Dermis blood vessel endothelial cell (primary cell): ENCODE measurements at places on chromosomes 1 and 21. TPM values are rescaled to one million over a fixed set of nuclear protein-coding genes. Genes with fewer than 3 reads are reported as not detected.

- peak; percentile 59 for DNase-seq
These were observed at the start of gene ECE1 for GRCh38 chr1:21289700-21290545. ECE1 (minus strand) TSS chr1:21290463; CDS start chr1:21290414, 49 bp downstream.

GRCh38 chr1:23394684-23395083 lies 25.0 kb upstream of the ZNF436 start:
- DNase-seq, result no peak

GRCh38 chr1:227888404-227889046 lies 59.2 kb downstream of the WNT9A start:
- no peak for DNase-seq

Gene SPRR1A
- not detected in 2 replicates for total RNA-seq

DNA sequence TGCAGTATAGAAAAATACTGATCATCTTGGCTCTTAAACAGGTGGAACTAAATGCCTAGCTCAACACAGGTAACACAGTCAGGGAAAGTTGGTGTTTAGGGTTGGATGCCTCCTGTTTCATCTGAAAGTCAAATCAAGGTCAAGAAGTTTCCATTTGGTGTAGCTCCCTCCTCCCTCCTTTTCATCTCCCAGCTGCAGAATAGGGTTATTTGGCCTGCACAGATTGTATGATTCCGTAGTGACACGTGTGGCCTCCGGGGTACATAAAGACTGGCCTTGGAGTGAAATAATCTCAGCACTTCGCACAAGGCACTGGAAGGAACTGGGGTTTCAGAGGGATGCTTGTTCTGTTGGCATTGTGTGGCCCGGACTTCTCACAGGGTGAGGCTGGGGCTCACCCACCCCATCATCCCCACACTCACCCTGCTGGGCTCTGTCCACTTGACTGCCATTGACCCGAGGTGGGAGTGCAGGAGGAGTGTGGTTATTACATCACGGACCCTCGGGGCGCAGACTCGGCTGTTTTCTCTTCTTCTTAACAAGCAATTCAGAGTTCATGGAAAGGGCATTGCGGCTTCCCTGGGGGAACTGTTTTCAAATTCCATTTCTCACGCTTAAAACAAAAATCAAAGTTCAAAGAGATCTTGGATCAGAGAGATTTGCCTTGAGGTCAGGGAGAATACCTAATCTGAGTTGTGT lies 18.4 kb downstream of the IGSF5 start:
- DNase-seq, result no peak

DNA sequence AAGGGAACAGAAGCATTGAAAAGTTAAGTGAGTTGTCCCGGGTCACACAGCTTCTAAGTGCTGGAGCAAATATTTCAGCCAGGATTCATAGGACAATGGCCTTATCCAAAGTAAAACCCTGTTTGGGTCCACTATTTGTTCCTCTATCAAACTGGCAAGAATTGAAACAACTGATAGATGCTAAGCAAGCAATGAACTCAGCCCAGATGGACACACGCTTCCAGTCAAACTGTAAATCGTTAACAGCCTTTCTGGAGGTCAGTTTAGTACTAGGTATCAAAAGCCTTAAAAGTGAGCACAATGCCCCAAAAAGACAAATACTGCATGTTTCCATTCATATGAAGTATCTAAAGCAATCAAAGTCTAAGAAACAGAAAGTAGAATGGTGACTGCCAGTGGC lies 779 bp upstream of the SVBP start:
- no peak for DNase-seq

GRCh38 chr1:119011706-119012105 lies 23.6 kb upstream of the TBX15 start:
- DNase-seq, result no peak

Gene TAF5L
- 28.2 and 33.6 TPM in 2 replicates for total RNA-seq

DNA sequence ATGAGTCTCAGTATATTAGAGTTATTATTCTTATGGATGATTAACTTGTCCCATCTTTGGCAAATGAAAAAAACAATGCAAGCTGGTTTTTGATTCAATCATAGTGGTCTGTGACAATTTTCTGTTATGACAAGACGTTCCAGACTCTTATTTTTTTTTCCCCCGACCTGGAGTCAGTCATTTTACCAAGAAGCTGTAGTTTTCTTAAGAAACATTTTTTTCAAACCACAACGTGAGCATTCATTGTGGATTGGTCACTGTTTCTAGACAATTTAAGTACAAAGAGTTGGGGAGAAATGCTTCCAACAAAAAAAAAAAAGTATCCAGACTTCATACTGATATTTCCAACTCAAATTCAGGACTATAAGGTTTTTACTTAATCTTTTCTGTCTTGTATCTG lies 8.0 kb upstream of the ANGPTL3 start:
- no peak for DNase-seq

Gene TEKT2
- 0.14 and 0.68 TPM in 2 replicates for total RNA-seq

DNA sequence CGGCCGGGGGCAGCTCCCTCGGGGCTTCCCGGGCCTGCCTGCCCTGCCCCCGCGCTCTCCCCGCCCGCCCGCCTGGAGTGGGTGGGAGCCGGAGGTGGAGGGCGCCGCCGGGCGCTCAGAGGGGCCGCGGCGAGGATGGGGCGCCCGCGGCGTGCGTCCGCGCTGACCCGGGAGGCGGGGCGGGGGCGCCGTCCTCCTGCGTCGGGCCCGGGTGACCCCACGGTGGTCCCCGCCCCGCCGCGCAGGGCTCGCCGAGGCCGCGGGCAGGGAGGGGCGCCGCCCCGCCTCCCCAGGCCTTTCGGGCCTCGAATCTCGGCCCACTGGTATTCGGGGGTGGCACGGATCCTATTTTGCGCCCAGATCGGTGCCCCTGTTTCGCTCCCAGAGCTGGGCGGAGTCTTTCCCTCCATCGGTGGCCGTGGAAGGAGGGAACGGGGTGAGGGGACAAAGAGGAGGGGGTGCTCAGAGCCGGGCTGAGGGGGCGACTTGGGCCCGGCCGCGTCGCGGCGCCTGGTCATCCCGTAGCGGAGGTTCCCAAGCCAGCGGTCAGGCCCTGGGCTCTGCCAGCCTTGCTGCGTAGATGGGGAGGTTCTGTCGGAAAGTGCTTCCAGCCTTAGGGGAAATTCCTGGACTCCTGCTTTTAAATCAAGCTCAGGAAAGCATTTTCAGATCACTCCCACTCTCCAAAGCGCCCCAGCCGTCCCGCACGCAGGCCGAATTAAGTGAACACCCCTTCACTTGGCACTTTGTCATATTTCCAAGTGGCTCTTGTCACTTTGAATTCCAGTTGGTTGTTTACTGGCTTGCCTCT lies 545 bp downstream of the PATJ start:
- peak; percentile 54 for DNase-seq

DNA sequence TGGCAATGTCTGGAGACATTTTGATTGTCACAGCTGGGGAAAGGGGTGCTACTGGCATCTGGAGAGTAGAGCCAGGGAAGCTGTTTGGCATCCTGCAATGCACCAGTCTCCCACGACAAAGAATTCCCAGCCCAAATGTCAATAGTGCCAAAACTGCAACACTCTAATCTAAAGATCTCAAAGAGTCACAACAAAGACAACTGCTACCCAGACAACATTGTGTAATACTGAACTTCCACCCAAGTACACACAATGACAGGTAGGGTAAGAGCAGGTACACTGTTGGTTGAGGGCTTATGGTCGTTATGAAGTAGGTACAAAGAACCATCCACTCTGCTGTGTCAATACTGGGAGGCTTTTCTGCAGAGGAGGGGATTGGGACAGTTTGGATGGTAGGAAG lies 8.2 kb upstream of the TMEM51 start:
- no peak for DNase-seq

DNA sequence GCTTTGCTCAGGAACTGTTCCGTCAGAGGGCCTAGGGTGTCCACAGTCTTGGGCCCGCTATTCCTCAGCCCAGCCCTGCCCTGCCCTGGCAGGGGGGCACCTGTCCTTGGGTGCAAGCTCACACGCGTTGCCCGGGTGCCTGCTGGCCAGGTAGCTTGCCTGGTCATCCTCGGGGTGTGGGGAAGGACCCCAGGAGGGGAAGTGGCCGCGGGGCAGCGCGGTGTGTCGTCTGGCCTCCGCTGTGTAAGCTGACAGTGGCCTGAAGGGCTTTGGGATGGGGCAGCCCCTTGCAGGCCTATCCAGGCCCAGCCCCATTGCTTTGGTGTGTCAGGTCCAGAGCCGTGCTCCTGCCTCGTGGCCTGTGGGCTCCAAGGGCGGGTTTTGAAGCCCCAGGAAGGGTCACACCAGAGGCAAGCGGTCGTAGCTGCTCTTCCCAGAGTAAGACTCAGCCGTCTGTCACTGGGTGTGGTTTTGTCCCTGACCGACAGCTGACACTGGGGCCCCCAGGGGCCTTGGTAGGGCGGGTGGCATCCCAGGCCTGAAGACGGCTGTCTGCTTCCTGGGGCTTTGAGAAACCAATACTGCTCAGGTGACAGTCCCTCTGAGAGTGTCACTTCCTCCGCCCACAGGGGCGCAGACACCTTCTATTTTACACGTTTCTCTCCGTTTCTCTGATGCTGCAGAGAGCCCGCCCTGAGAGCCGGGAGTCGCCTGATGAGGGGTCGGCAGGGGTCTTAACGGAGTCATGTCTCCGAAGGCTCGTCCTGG lies 72.1 kb downstream of the SKI start:
- no peak for DNase-seq

DNA sequence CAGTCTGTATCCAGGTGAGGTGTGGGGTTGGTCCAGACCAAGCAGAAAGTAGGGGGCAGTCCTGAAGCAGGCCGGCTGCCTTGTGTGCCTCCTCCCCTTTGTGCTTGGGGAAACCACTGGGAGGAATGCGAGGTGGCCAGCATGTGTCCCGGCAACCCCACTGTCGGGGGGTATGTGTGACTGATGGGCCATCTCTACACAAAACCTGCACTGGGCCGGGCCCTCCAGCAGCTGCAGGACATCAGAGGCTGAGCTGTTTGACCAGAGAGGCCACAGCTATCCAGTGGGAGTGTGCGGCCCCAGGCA lies 33.3 kb downstream of the TMEM51 start:
- DNase-seq, result no peak

DNA sequence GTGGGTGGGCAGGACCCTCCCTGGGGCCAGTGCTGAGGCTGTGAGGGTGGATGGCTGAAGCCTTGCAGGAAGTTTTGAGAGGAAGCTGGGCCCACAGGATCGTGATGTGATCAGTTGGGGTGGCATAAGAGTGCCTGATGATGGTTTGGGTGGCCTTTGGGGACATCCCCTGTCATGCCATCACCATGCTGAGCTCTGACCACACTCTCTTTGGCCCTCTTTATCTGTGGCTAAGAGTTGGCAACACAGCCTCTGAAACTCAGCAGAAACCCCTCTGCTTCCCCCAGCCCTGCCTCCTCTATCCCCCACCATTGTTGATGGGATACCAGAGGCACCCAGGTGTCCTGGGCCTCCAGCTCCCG lies 19.8 kb downstream of the MIIP start:
- DNase-seq, result no peak

DNA sequence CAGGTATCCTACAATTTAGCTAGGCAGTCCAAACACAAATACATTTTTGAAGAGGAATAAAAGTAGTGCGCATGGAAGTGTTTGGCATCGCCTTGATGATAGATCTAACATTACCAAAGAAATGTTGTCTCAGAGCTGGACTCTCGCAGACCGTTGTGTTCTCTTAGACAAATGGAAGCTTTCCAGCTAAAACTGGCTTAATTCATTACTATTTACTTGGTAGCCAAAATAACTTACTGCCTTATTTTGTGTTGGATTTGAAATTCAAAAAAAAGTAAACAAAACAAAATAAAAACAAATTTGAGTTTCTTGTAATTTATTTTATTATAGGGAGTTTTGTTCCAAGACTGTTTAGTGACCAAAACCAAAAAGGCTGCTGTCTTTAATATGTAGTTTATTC lies 51.6 kb downstream of the PDE4B start:
- DNase-seq, result no peak

- DNase-seq, result no peak
These were observed 120.5 kb downstream of the RUNX1 start for GRCh38 chr21:34928637-34929036.

DNA sequence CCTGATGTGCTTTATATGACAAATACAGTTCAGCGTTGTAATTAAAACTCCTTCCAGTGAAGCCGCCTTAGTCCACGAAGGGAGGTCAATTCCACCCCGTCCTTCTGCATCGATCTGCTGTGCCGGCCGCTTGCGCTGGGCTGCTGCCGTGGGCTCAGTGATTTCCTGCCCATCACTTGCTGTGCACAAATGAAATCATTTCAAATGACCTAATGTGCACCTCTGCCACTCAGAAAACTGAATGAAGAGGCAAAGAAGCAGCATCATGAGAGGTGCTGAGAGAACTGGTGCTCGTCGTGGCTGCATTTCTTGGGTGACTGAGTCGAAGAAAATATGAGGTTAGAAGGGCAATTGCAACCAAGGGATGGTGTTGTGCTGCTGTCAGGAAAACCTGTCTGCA lies 144.3 kb upstream of the SYT6 start:
- DNase-seq, result no peak

DNA sequence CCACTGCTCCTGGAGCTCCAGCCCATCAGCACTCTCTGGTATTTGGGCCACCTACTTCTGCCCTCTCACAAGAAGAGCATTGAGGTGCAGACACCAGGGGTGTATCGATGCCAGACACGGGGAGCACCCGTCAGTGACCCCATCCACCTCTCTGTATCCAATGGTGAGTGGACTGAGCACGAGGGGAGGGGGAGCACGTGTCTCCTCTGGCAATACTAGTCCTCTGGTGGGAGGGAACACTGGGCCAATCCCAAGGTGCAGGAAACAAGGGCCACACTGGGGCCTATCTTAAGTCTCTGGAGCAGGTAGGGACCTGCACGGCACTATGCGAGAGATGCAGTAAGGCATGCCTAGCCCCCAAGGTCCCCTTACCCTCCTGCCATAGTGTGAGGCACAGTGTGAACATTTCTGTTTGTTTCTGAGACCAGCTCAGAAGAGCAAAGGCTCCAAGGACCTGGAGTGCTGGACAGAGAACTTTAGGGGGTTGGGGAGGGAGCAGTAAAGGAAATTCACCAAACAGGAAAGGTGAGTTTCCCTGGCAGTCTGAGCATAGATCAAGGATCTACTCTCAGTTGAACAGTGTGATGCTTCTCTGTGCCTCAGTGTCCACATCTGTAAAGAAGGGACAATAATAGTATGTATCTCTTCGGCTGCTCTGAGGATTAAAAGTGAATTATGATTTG lies 2.3 kb downstream of the FCRLB start:
- no peak for DNase-seq

- DNase-seq, result no peak
These were observed 565.4 kb upstream of the RGS18 start for GRCh38 chr1:191592907-191593306.

- peak; percentile 92 for DNase-seq
These were observed 23.2 kb downstream of the NENF start for GRCh38 chr1:212455803-212456528.

DNA sequence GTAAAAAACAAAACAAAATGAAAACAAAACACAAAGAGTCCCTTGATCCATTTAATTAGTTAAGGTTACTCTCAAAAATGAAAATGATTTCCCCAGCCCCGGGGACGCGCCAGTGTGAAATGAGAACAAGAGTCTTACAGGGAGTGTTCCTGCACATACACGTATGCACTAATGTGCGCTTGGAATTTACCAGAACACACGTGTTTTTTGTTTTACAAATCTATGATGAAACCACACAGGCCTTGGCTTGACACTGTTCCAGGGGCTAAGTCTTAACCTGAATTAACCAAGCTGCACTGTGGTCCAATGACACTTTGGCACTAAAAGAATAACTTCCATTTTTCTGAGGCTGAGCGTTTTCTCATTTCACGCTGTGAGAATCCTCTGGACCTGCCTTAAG lies 63.7 kb downstream of the SLC45A1 start:
- DNase-seq, result no peak

Gene SV2A
- total RNA-seq, result 3.9 and 6.7 TPM in 2 replicates

- no peak for DNase-seq
These were observed 24.1 kb downstream of the FAM163A start for GRCh38 chr1:179767177-179767581.

Gene TMEM9
- total RNA-seq, result 47.3 and 62.3 TPM in 2 replicates
